ENCODE measurements at places on chromosomes 1 and 21.

DNA sequence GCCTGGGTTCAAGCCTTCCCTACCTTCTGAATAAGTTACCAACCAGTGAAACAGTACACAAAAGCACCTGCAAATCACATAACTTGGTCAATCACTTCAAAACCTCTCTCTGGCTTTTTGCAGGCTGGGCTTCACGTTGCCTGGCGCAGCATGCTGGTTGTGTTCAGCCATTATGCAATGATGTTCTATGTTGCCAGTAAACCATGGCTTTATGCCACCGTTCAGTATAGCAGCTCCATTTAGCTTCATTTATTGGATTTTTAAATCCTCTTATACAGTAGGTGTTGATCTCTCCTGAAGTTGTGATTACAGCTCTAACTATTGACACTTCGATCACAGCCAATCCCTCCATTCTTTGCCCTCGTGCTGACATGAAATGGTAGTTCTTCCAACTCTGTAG lies 233.6 kb upstream of the PTBP2 start:
- no peak for DNase-seq

- no peak for DNase-seq
Observed at GRCh38 chr1:183652107-183652506, 1.0 kb downstream of the APOBEC4 start.

GRCh38 chr1:216587715-216588114 lies 135.5 kb downstream of the ESRRG start:
- no peak for DNase-seq

DNA sequence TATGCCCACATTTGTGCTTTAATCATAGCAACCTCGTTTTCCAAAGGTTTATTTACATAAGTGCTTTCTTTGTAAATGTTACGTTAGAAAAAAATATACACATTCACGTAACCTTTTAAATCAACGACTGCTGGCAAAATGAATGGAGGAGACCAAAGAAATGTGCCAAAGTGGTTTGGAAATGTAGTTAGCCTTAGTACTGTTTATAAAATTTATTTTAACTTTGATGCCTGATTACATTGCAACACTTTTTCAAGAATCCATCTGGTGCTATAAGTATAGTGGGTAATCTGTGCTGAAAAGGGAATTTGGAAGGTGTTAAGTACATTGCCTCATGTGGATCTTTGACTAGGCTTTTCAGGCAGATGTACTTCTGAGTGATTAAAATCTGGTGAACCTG lies 108.9 kb downstream of the IFI44 start:
- DNase-seq: no peak

GRCh38 chr1:64581135-64581842 lies 111.4 kb downstream of the CACHD1 start:
- no peak for DNase-seq

DNA sequence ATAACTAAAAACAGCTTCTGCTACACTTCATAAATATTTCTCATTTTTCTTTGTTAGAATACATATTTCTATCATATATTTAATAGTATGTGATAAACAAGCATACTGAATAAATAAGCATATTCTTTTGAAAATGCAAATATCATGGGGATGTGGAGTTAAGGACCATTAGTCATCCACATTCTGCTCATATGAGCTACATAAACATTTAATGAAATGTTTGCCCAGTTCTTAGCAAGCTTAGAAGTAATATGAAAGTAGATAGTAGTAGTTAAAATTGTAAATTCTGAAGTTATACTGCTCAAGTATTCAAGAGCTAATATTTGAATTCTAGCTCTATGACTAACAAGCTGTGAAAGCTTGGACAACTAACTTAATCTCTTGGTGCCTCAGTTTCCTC lies 10.1 kb upstream of the GORAB start:
- DNase-seq: no peak

DNA sequence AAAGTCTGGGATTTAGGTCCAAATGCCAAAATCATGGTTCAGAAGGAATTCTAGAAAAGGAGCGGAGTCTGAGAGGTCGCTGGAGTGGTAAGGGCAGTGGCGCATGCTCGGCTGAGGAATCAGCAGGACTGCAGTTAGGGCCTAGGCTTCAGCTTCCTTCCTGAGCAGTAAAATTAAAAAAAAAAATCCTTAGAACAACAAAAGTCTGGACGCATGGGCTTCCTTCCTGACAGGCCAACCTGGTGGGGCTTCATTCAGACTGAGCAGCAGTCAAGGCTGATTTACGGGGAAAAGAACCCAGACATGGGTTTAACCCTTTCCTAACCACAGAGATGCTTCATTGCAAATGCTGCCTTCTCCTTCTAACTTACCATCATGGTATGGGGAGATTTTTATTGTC lies 17.1 kb downstream of the RNF220 start:
- DNase-seq: no peak

- DNase-seq: no peak
Observed at GRCh38 chr1:95003433-95003738, 69.4 kb downstream of the ALG14 start.

DNA sequence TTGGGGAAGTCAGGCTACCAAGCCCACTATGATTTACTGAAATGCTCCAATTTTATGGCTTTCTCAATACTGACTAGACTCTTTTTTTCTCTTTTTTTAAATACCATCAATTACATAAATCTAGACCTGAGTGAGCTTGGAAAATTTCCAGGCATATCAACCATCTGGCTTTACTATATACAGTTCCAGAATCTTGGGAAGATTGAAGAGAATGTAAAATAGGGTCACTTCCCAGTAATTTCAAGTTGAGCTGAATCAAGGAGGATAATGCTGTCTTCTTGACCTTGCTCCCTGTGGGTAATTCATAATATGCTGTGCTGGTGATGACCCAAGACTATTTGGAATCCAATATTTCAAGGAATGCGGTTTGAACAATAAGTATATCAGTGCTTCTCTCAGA lies 108.1 kb downstream of the MAP3K21 start:
- DNase-seq: no peak

Data from stimulated activated CD8-positive, alpha-beta memory T cell treated with anti-CD3 and anti-CD28 coated beads, Interleukin-15, amount 100 ng/mL, for 24 hours (primary cell).